ENCODE measurements at places on chromosomes 1 and 21.

GRCh38 chr1:31642366-31642765, 2.3 kb downstream of the PEF1 start:
- no peak for DNase-seq

GRCh38 chr21:19995253-19995652, 1003.0 kb upstream of the NCAM2 start:
- DNase-seq: no peak

GRCh38 chr21:33980276-33980916, 64.8 kb upstream of the ATP5PO start:
- no peak for DNase-seq

- no peak for DNase-seq
These were observed 710 bp upstream of the PDXK start for GRCh38 chr21:43717967-43718871.

DNA sequence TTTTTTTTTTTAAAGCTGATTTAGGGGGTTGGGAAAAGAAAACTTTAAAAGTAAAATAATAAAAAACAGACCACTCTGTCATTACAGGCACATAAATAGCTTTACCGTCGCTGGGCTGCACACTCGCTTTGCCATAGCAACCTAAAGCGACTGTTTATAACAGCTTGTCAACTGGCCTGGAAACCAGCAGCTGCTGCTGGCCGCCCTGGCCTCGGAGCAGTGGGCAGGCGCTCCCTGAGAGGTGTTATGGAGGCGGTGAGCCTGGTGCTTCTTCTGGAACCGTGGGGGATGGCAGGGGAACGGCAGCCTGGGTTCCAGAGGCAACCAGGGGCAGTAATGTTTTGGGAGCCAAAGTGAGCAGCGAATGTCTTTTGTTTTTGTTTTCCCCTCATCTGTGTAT, 45.7 kb downstream of the ATP2B4 start:
- DNase-seq: no peak

All from DMS79 treated with DMSO at 0.1 percent for 48 hours (cell line).